ENCODE measurements at places on chromosomes 12 and 14.

- no peak for DNase-seq
Measured at GRCh38 chr12:76883811-76884210, 5.0 kb upstream of the CSRP2 start.

DNA sequence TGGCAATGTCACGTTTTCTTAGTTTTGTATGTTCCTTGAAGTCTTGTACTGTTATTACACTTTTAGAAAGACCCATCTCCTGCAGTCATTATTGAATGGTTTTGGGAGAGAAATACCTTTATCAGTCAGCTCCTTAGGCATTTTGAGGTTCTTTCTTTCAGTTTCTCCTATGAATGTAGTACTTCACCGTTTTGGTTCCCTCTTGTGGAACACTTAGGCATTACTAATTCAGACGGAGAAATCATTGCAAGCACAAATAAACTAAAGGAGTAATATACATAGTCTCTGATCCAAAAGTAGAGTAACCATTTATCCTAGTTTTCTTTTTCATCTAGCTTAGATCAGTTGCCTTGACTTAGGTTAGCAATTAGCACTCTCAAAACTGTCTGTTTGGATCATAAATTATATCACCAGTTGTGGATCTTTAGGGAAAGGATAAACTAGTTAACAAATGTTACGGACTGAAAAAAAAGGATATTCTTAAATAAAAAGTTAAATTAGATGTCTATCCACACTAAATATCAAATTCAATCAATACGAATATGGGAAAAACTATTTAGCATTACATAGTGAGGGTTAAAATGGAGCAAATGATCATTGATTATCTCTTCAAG lies 1538.3 kb upstream of the SEL1L start:
- DNase-seq = no peak

GRCh38 chr12:59036973-59037762 lies 116.9 kb upstream of the LRIG3 start:
- DNase-seq = no peak

DNA sequence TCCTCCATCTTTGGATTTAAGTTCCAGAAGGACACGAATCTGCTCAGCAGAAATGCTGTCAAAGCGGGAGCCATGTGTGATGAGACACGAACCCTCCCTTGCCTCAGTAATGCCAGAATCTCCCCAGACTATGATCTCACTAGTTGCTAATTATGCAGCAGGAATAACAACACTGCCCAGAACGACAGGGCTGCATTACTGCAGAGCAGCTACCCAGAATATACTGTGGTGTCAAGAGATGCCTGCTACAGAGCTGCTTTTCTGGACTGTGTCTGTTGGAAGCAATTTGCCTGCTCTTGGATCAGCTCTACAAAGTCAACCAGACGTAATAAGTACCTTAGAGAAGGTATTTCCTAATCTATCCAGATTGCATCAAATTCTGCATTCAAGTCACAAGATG lies 5.5 kb downstream of the CSRNP2 start:
- DNase-seq = no peak

DNA sequence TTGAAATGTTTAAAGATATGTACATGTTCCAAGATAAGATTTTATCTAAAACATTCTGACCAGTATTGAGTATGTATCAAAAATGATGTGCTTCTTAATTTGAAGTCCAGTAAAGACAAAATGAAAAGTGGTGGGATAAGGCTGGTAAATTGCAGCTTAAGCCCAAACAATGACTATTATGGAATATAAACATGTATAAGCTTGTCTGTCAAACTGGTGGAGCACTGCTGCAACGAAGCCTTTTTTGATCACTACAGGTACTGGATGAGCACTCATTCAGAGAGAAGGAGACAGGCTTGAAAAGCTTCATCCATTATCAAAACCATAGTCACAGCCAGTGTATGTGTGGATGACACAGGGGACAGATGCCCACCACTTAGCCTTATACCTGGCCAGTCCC lies 138.4 kb downstream of the ATP23 start:
- DNase-seq = no peak

DNA sequence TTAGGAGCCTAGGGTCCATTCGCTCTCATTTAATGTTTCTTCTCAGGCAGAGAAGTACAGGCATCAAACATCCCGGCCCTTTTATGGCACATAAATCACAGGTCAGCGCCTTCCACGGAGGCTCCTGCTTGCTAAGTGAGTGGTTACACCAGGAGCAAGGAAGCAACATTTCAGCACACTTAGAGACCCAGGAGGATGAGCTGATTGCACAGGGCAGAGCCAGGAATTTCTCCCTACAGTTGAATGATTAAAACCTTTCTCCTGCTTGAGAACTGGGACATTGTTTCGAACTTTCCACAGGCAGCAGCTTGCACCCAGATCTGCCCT lies 233.4 kb downstream of the SPTSSA start:
- DNase-seq = no peak

DNA sequence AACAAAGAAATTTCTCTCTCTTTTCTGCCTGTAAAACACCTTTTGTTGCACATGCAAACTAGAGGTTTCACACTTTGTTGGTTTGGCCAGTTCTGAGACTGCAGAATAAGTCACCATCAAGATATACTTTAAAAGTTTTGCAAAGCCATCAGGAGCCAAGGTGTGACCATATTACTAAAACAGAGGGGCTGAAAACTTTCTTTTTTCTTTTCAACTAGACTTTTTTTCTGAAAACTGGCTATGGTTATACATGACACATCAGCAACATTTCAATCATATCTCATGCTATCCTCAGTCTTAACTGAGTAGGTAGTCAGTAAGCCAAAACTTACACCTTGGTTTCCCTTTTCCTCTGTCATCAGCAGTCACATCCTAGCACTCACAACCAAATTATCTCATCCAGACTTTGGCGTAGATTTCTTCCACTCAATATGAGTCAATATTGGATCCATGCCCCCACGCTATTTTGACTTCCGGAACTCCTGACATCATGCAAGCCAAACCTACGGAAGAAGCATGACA lies 4.1 kb upstream of the IFNG start:
- DNase-seq = no peak

- no peak for DNase-seq
Measured at GRCh38 chr14:90617961-90618360, 198.3 kb downstream of the TTC7B start.

Measured in esophagus squamous epithelium (tissue), 5 donors.